ENCODE measurements at places on chromosomes 7 and 10.

DNA sequence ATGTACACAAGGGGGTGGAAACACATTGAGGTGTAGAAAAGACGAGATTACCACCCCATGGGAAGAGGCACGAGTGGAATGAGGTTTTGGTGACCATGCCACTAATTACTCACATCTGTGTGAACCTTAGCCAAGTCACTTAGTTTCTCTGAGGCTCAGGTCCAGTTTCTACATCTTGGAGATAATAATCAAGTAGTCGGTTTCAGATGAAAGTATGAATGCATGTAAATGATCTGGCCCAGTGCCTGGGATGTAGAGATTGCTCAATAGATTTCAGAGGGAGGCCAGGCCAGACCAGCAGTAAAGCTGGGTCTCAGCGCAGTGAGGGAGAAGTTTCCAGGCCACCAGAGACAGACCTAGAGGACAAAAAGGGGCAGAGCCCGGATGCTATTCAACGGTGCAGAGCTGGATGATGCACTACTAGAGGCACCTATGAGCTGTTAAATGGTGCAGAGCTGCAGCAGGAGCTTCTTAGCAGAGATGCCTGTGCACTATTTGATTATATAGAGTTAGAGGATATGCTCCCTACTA is 725.1 kb downstream of the GRID1 start:
- no peak for DNase-seq

- no peak for DNase-seq
Measured at GRCh38 chr7:48154792-48155413, 16.4 kb upstream of the ABCA13 start.

DNA sequence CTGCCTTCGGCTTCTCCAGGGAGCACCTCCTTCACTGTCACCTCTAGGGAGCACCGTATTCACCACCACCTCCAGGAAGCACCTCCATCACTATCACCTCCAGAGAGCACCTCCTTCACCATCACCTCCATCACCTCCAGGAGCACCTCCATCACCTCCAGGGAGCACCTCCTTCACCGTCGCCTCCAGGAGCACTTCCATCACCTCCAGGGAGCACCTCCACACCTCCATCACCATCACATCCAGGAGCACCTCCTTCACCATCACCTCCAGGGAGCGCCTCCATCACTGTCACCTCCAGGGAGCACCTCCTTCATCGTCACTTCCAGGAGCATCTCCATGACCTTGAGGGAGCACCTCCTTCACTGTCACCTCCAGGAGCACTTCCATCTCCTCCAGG is 102.3 kb downstream of the DNAJB6 start:
- DNase-seq, result no peak

DNA sequence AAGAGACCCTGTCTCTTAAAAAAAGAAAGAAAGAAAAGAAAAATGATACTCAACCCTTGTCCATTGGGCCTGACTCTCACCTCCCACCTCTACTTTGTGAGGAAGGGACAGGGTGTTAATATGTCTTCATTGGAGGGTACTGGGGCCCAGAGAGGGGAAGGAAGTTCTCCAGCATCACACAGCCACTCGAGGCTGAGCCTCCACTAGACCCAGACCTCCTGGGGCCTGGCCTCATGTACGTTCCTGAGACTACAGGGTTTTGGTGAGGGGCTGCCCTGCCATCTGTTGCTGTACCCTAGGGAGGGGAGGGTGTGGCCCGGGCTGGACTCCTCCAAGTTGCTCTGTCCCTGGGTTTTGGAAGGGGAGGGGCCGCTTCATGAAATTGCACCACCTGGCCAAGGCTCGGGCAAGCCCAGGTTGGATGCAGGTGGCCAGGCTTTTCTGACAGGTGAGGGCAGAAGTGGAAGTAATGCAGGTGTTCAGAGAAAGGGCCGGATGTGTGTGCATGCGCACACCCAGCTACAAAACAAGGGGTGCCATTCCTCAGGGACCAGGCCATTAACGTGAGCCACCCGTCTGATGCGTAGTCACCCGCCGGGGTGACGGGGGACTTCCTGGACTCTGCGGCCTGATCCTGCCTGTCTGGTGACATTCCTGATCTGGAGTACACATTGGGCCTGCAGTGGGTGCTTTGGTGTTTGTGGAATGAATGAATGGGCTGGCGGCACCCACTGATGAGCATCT is 21.7 kb downstream of the GTF2IRD1 start:
- DNase-seq, result no peak

Measured in activated naive CD4-positive, alpha-beta T cell (primary cell).